ENCODE measurements at places on chromosomes 6 and 20.
A peak's percentile ranks its signal among the peaks of the same experiment; 100 is the strongest.

DNA sequence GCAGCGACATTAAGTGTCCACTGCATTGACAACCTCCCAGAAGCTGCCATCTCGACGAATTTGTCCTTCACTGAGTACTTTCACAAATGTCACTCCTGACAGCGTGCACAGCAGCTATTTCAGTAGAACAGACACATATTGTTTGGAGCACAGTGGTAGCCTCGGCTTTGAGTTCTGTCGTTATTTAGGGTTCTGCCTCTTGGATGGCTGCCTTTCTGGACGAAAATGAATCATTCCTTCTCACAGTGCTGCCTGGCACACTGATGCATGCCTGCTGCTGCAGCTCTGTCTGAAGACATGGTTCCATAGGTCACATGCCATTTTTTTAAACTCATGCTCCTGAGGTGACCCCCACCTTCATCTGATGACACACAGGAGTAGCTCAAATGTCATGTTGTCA lies 477.0 kb downstream of the C6orf118 start:
- DNase-seq, result no peak

DNA sequence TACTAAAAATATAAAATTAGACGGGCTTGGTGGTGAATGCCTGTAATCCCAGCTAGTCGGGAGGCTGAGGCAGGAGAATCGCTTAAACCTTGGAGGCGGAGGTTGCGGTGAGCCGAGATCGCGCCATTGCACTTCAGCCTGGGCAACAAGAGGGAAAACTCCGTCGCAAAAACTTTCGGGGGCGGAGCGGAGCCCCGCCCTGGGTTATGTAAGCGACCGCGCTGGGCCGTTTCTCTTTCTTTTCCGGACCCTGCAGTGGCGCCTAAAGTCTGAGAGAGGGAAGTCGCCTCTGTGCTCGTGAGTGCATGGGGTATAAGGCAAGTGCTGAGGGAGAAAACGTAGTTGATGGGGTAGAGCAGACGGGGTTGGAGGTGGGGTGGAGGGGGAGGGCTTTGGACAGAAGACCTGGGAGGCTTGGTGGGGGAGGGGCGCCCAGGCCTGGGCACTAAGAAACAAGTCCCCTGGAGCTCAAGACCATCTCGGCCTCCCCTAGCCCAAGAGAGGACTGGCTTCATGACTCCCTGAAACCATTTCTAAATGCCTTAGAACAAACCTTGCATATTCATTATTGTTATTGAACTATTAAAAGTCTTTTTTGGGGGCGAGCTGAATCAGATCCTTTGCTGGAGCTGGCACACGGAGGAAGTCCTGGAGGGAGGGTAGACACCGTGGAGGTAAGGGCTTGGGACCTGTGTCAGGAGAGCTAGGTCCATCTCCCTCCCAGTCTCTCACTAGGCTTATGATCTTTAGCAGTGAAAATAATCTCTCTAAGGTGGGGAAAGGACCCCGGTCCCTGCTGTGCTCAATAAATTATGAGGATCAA lies 2.7 kb upstream of the MICA start:
- DNase-seq, result peak; percentile 76

GRCh38 chr6:27247133-27247836 lies at the start of gene PRSS16:
TSS of gene PRSS16 (plus strand) at chr6:27247701. CDS start at chr6:27247738, 37 bp downstream.
- DNase-seq, result no peak

DNA sequence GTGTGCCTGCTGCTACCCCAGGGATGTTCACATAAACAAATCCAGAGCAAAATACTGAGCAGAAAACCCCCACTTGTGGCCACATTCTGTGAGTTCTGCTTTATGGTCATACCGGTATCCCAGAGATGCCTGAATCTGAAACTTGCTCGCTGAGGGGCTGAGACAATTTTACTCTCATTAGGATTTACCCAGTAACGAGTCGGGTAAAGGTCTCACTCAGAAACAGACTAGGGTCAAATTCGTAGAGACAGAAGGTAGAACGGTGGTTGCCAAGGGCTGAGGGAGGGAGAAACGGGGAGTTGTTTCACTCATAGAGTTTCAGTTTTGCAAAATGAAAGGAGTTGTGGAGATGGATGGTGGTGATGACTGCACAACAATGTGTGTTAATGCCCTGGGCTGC lies 45.4 kb upstream of the NKX2-2 start:
- DNase-seq, result no peak

GRCh38 chr6:127464161-127464880 lies 5.1 kb upstream of the KIAA0408 start:
- no peak for DNase-seq

GRCh38 chr20:31355981-31356380 lies 12.4 kb upstream of the DEFB118 start:
- no peak for DNase-seq

- no peak for DNase-seq
Observed at GRCh38 chr6:36716476-36717093, 19.0 kb downstream of the RAB44 start.

DNA sequence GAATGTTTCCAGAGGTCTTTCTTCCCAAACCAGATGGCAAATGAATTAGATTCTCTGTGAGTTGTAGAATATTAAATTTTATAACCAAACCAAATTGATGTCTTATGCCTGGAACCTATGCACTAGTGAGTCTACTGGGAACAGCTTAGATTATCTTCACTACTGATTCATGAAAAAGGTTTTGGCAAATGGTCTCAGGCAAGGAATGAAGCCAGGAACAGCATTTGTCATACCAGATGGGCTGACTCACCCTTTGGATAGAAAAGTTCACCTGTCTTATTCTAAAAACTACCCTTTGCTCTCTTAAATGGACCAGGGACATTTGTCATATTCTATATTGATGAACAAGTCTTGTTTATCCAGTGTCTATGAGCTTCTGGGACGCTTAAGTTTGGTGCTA lies 135.4 kb upstream of the ECI2 start:
- no peak for DNase-seq

DNA sequence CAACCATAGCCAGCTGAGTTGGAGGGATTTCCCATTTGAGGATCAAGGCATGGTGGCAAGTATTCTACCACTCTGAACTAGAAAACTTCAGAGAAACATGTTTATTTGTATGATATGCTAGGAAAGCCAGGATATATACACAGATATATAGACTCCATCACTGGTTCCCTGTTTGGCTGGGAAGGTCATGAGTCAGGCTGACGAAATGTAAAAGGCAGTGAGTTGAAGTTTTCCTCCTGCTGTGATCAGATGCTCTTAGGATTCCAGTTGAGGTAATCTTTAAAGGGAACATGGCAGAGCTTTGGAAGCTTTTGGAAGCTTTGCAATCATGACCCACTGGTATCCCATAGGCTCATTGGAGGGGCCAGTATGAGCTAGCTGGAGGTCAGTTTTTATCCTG lies 1369.1 kb downstream of the EPHA7 start:
- DNase-seq, result no peak

GRCh38 chr6:38176797-38177751 lies 357.5 kb downstream of the ZFAND3 start:
- no peak for DNase-seq

GRCh38 chr6:68988698-68989097 lies 353.6 kb downstream of the ADGRB3 start:
- no peak for DNase-seq

GRCh38 chr6:90296341-90297114 lies at the start of gene BACH2:
TSS of gene BACH2 (minus strand) at chr6:90296843. CDS start at chr6:90008844, 287,999 bp downstream.
- DNase-seq, result peak; percentile 97

- DNase-seq, result no peak
Observed at GRCh38 chr20:62643521-62644043, 1.3 kb downstream of the SLCO4A1 start.

DNA sequence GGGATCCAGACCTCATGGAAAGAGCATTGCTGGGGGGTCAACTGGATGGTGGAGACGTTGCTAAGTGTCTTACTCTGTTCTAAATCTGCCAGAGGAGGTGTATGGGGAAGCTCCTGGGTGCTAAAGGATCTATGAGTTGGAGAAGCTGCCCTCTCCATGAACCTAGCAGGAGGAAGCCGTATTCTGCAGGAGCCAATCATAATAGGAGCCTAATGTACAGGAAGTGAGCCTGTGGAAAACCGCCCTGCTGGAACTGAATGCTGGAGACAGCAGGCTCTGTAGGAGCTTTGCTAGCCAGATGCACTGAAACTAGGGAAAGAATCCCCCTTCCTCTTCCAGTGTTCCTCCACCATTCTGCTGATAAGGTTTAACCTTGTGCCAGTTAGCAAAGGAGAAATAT lies 10.9 kb downstream of the CASP8AP2 start:
- DNase-seq, result no peak

GRCh38 chr20:47354714-47355488 lies 1.6 kb downstream of the ZMYND8 start:
- DNase-seq, result no peak

DNA sequence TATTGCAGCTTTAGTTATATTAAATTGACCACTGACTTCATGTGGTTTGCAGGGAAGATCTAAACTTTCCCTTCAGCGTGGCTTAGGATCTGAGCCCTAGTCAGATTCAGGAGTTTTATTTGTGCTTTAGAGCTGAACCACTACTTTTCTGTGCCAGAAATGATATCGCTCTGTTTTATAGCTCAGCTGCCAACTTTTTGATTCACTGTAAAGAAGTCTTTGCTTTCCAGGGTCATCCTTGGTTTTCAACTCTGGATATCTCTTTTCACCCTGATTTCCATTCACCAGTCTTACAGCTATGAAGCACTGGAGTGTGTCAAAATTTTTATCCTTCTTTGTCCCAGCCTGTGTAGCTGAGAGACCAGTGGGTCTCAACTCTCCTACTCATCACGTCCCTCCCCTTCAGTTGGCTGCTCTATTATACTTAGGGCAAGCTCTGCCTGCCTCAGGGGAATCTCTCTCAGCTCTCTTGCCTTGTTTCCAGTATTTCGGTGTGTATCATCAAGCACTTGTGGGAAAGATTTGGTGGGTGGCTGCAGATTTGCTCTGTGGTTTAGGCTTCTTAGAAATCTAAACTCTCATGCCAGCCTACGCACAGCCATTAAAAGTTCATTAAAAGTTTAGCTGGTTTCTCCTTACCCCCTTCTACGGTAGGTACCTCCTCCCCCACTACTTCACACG lies 425.5 kb downstream of the TENT5A start:
- DNase-seq, result no peak

- DNase-seq, result no peak
Observed at GRCh38 chr6:169902070-169902469, 150.6 kb downstream of the ERMARD start.

DNA sequence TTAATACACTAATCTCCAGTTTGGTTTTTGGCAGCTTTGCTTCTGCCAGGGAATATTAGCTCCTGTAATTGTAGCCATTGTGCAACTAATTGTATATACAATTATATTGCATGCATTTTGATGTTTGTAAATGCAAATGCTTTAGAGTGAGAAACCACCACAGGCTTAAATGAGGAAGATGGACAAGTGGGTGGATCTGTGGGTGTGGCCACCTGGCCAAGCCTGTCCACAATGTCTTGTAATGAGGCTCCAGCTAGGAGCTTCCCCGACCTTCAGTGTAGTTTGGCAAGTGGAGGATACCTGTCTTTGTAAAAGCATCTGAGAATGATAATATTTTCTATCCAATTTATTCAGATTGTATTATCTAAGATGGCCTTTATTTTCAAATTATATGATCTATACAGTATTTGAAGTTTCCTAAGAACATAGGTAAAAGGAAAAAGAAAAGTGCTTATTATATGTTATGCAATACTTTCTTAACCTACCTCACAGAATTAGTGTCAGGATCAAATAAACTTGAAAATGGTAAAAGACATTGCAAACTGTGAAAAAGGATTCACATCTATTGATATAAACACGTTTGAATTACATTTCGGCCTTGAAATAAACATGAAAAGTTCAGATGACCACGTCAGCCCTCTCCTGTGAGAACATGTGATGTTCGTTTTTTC lies 49.3 kb upstream of the ARID1B start:
- DNase-seq, result no peak

GRCh38 chr6:90068264-90068663 lies 174.0 kb downstream of the GJA10 start:
- DNase-seq, result peak; percentile 44

- DNase-seq, result no peak
Observed at GRCh38 chr6:145723646-145724045, 11.7 kb downstream of the EPM2A start.

DNA sequence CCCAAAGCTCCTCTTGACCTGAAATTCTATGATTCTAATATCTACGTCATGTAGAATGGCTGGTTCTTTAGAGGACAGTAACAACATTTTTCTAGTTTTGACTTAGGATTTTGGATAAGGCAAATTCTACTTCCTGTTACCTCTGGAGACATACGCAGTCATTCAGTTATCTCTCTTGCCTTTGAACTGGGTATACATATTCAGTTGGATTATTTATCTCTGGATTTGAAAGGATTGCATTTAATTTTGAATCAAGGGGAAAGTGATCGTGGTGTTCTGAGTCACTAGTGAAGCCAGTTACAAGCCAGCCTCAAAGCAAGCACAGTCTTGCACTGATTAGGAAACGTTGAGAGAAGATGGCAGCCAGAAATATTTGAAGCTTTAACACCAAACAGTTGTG lies 35.3 kb upstream of the BCAS1 start:
- no peak for DNase-seq

GRCh38 chr6:148885136-148885865 lies 138.5 kb downstream of the UST start:
- no peak for DNase-seq

DNA sequence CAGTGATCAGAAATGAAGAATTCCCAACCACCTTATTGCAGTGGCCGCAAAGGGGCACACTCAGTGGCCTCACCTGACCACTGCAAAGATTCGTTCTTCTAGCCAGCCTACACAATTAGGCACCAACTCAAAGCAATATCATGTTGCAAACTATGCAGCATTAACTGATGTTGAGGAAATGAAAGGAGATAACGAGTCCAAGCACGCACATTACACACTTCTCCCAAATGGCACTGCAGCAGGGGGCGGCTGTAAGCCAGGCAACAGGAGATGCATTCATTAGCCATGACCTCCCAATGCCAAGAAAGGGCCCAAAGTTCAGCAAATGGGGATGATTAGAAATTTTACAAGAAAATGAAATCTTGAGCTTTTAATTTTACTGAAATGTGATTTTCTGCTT lies 39.3 kb downstream of the ATXN1 start:
- no peak for DNase-seq

- no peak for DNase-seq
Observed at GRCh38 chr6:113856625-113857555, at the start of gene MARCKS. TSS of gene MARCKS (plus strand) at chr6:113857345. CDS start at chr6:113857746, 401 bp downstream.

- no peak for DNase-seq
Observed at GRCh38 chr6:88238065-88238464, 71.9 kb upstream of the CNR1 start.

DNA sequence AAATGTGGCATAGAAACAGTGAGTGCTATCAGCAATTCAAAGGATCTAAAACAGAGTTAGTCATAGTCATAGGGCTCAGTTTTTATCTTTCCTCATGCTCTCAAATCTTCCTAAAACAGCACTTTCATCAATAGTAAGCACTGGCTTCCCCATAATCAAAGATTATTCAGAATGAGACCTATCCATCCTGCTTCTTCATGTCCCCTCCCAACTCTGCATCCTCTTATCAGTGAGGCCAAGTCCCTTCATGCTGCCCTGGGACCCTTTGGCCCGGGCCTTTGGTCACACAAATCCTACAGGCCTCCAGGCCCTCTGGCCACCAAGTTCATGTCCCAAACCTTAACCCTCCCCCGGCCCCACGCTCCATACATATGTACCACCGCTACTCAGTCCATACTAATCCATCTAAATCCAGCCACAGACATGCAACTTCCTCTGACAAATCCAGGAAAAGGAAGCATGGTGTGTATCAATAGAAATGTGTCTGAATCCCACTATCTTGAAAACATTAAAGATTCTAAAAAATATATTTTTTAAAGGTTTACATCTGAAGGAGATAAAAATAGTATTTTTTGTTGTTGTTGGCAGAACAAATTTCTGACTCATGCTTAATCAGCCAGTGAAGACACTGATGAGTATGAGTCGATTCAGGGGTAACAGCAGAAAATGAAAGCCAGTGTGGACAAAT lies 143.5 kb downstream of the PDE7B start:
- DNase-seq, result no peak

All from activated CD8-positive, alpha-beta memory T cell treated with anti-CD3 and anti-CD28 coated beads, Interleukin-2, amount 50 U/mL, for 4 hours (primary cell).